ENCODE measurements at places on chromosomes 6 and 20.

DNA sequence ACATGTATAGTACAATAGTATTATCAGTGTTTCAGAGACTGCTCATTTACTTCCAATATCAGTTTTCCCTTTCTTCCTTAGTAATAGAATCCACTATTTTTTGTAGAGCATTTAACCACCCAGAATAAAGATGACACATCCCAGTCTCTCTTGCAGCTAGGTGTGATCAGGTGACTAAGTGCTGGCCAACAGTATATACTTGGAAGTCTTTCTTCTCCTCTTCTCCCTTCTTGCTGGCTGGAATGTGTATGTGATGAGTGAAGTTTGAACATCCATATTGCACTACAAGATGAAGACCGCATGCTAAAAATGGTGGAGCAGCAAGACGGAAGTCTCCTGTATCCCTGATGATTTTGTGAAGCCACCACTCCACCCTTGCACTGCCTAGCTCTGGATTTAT is 14.5 kb upstream of the BTBD9 start:
- no peak for DNase-seq

DNA sequence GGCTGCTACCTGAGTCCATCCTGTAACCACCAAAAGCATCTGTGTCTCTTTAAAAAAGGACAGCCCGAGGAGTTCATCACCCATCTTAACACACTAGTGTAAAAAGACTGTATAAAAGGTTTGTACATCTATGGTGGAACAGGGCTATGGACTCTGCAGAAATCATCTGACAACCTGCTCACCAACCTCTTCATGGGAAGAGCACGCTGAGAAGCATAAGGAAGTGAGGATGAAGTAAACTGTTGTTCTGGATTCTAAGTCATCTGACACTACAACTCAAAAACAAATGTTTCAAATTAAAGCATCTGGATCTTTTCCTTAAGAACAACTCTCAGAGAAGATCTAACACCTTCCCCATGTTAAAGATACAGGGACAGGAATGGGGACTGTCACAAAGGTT is 5.4 kb downstream of the IFNGR1 start:
- DNase-seq: no peak

GRCh38 chr6:142821860-142822259 is 123.1 kb downstream of the HIVEP2 start:
- DNase-seq: no peak

GRCh38 chr6:73085443-73085871 is 139.8 kb downstream of the KHDC1L start:
- no peak for DNase-seq

- no peak for DNase-seq
Measured at GRCh38 chr20:21134883-21135493, 9.1 kb downstream of the KIZ start.

DNA sequence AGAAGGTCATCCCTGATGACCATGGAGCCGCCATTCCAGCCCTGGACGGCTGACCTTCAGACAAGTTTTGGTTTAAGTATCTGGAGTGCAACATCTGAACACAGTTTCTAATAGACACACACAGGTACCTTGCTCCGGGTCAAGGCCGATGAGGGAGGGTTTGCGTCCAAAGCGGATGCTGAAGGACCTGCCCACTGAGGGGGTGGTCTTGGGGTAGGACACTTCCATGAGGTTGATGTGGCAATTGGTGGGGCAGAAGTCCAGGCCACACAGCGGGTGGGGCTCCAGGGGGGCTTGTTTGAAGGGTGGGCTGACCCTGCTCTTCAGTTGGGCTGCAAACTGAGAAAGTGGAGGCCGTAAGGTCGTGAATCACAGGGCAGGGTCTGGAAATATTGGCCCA is 177.9 kb downstream of the PREX1 start:
- DNase-seq: no peak

GRCh38 chr6:27836783-27837624 is 75.2 kb downstream of the OR2B2 start:
- peak; percentile 65 for DNase-seq

DNA sequence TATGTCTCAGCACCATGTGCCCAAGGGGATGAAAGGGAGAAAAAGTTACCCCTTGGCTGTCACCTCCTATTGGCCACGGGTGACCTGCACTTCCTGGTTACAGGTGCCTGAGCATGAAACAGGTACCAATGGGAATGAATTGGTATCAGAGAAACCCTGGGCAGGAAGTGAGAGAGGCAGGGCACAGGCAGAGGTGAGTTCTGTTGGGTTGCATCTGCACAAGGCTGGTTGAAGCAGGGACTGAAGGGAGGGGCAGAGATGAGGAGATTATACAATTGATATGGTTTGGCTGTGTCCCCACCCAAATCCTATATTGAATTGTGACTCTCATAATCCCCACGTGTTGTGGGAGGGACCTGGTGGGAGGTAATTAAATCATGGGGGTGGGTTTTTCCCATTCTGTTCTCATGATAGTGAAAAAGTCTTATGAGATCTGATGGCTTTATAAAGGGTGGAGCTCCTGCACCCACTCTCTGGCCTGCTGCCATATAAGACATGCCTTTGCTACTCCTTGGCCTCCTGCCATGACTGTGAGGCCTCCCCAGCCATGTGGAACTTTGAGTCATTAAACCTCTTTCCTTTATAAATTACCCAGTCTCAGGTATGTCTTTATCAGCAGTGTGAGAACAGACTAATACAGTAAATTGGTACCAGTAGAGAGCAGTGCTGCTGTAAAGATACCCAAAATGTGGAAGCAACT is 291.8 kb downstream of the LRFN2 start:
- DNase-seq: no peak

GRCh38 chr20:43789593-43789992 is 62.8 kb upstream of the GTSF1L start:
- no peak for DNase-seq

GRCh38 chr20:57398231-57398821 is 7.1 kb downstream of the RBM38 start:
- DNase-seq: no peak

DNA sequence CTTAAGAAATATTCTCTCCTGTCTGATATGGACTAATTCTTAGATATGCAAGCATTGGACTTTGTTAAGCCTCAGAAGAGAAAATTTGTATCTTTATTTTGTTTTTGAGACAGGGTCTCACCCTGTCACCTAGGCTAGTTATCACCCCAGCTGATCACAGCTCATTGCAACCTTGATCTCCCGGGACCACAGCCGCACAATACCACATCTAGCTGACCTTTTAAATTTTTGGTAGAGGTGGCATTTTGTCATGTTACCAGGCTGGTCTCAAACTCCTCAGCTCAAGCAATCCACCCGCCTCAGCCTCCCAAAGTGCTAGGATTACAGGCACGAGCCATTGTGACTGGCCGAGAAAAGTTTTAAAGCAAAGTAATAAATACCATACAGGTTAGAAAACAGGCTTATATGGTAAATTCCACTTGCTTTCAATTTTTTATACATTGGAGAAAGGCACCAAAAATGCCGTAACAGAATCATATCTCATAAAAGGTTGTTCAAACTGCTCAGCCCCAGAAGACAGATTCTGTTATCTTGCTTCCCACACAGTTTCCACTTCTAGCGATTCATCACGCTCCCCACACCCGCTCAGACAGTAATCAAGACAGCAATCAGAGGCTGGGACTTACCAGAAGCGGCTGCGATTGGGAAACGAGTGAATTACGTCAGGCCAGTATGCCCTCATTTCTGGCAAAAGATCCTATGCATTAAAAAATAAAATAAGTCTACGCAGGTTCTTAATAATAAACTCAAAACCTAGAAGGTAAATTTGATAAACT is 13.8 kb downstream of the RNASET2 start:
- DNase-seq: no peak

- no peak for DNase-seq
Measured at GRCh38 chr6:62978920-62979319, 232.3 kb upstream of the FKBP1C start.

DNA sequence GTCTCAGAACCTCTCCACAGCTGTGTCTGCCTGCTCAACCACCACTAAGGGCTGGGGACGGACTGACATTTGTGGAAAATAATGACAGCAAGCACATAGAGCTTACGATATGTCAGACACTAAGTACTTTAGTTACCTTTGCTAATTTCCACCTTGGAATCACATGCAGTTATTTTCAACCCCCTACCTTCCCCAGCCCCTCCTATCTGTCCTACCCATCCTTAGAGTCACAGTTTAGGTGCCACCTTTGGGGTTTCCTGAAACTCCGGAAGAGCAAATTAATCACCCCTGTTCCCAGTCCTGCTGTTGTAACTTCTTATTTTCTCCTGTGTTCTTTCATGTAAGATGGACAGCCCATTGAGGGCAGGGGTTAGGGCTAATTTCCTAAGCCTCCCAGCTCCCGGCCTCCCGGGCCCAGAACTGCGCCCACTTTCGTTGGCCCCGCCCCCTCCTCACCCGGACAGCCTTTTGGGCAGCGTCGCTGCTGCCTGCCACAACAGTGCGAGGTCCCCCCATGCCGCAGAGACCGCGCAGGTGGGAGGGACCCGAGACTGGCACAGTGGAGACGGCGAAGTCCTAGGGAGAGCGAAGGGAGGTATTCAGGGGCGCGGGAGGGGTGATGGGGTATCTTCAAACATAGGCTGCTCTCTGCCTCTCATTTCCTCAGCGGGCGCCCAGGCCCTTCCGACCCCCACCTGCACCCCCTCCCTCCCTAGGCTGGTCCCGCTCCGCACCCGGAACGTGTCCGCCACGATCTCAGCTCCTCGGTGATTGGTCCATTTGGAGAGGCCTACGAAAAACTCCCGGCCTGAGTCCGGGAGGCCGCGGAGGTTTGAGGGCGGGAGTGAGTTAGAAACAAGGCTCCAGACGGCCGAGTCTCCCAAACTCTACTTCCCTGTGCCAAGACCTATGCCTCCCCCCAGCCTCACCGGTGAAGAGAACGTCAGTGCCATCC is 1.1 kb downstream of the DDAH2 start:
- no peak for DNase-seq

DNA sequence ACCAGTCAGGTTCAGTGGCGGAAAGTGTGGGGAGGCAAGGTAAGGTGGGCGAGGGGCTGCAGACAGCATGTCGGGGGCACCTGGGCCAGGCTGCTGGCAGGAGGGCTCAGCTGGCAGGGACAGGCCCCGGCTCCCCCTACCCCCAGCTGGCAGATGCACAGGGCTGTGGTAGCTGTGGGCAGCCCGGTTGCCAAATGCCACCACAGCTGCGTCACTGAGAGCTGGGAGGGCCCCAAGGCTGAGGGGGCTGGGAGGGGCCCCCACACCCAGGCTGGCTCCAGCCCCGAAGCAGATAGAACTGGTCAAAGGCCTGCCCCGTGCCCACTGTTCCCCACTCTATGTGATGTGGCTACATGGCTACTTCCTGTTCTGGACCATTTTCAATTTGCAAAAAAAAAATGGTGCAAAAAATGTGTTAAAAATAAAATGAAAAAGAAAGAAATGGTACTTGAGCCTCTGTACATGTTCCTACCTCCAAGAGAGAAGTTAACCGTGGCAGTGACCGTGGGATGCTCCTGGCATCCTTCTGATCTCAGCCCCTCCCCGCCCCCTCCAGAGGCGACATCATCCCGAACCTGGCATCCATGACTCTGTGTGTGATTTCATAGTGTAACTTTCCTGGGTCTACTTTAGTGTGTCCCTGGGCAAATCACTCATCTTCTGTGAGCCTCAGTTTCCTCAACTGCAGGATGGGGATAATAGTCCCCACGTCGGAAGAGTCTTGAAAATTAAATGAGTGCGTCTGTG is 64.4 kb downstream of the UBE2V1 start:
- no peak for DNase-seq

All from body of pancreas (tissue), 4 donors.